ENCODE measurements at places on chromosomes 1 and 21.

DNA sequence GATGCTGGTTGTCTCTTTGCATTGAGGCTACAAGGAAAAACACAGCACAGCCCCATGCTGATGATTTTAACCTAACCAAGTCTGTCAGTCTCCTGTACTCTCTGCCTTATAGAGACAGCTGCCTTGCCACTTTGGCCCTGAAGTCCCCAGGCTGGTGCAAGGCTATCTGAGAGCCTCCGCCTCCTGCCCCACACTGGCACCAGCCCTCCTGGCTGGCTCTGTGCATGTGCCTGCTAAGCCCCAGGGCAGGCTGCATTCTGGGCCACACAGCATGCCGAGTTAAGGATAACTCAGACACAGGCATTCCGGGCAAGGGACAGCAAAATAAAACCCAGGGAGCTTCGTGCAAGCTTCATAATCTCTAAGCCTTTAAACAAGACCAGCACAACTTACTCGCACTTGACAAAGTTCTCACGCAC lies 910 bp downstream of the RUNX1 start:
- no peak for DNase-seq

DNA sequence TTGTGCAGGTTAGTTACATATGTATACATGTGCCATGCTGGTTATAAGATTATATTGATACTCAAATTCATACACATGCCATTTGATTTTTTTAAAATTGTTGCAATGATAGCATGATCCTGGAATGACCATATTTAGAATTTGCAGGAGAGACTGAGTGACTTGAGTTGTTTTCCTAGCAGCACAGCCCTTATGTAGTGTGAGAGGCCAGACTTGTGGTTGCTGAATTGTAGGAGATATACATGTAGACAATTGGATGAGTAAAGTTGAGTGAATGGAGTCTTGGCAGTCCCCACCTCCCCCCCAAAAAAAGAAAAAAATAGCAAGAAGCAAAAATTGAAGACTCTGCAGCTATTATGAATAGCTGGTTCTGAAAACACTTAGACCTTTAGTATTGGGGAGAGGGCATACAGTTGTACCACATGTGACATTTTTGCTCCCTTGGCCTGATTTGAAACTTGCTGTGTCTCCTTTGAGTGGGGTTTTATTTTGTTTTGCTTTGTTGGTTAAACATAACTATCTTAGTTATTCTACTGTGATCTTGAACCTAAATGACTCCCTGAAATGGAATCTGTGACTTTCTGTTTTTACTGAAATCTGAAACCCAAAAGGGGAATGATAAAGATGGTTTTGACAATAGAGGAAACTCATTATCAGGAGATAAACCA lies 280.3 kb downstream of the HMCN1 start:
- DNase-seq: no peak

DNA sequence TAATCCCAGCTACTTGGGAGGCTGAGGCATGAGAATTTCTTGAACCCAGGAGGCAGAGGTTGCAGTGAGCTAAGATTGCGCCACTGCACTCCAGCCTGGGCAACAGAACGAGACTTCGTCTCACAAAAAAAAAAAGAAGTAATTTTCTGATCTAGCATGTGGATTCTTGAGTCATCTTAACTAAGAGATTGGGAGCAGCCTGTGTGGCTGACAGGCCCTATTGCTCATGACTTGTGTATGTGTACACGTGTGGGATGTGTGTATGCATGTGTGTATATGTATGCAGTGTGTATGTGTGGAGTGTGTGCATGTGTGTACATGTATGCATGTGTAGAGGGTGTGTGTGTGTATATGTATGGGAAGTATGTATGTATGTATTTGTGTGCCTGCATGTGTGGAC lies 29.5 kb downstream of the DOP1B start:
- DNase-seq: no peak

- no peak for DNase-seq
Measured at GRCh38 chr1:7127322-7128075, 342.2 kb downstream of the CAMTA1 start.

DNA sequence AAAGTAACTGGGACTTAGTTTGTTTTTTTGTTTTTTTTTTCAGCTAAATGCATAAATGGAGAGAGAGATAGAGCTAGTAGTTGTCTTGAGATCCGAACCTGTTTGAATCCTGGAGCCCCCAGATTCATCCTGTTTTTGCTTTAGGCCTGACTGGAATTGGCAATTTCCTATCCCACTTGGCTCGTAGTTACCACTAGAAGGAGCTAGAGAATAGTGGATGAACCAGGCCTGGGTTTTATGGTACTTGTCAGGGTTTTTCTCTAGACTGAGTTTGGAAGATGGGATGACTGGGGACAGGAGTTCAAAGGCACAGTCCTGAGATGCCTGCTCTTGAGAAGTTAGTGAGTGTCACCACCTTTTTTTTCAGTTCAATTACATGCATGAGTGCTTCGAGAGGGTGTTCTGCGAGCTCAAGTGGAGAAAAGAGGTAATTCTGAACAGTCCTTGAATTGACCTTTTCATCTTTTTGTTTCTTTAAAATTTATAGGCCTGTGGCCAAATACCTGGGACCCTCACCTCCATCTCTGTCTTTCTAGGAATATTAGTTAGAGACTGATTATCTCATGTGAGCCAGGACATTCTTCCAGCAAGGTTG lies 23.4 kb downstream of the CELF3 start:
- no peak for DNase-seq

DNA sequence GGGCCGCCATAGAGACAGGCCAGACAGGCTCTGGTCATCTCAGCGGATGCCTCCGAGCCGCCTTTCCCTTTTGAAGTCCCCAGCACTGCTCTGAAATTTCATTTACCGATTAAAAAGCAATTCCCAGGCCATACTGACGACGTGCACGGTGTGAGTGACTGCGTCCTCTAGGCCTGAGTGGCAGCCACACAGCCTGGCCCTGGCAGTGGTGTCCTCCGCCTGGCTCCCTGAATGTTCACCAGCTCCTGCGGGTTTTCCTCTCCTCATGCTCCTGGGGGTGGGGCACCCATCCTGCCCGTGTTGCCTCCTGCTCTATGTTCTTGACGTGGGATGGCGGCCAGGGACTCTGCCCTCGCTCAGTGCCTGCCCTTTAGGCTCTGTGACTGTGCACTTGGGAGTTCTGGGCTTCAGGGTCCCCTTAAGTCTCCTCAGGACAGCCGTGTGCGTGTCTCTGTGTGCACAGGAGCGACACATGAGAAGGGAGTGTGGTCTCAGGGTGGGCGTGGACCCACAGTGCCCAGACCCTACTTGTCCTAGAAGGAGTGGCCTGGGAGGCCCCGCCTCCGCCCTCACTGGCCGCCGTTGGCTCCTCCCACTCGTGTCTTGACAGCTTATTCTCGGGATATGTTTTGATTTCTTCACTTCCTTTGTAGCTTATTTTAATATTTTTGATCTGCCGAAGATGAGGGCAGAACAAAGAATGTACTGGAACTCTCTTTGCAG lies 3.6 kb downstream of the SKI start:
- no peak for DNase-seq

DNA sequence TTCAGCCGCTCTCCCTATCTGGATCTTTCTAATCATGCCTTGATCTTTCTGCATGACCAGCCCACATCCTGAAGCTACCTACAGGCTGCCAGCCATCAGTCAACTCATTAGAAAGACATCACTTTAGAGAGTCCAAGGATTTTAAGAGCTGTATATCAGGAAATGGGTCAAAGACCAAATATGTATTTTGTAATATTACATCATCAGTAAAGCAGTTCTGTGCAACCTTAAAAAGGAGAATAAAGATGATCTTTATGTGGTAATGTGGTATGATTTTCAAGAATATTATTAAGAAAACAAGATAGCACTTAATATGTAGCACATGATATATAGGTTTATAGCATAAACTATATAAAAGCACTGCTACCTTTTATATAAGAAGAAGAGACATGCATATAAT lies 47.6 kb downstream of the SLC30A7 start:
- DNase-seq: no peak

- DNase-seq: no peak
Measured at GRCh38 chr1:62682531-62682930, 5.7 kb downstream of the DOCK7 start.

- no peak for DNase-seq
Measured at GRCh38 chr1:73783352-73783751, 414.6 kb downstream of the LRRIQ3 start.

DNA sequence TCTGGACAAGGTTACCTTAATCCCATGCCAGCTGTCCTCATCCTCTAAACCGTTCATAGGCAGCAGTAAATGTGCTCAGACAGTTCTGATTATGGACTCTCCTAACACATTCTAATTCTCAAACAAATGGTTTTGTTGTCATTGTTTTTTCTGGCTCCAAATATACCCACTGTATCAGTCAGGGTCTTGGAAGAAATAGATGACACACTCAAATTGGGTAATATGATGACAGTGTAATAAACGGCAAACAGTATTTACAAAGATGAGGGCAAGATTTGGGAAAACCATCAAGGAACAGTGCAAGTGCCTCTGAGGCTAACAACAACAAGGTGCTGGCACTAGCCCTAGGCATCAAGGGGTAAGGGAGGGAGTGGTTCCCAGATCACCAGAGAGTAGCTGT lies 4.3 kb upstream of the CDC20 start:
- DNase-seq: no peak

Measured in NCI-H510A (cell line).